NCI-H1436 (cell line): ENCODE measurements at places on chromosomes 4 and X.

- peak; percentile 76 for DNase-seq
Measured at GRCh38 chrX:103554687-103555424, 30.5 kb upstream of the TCEAL4 start.

DNA sequence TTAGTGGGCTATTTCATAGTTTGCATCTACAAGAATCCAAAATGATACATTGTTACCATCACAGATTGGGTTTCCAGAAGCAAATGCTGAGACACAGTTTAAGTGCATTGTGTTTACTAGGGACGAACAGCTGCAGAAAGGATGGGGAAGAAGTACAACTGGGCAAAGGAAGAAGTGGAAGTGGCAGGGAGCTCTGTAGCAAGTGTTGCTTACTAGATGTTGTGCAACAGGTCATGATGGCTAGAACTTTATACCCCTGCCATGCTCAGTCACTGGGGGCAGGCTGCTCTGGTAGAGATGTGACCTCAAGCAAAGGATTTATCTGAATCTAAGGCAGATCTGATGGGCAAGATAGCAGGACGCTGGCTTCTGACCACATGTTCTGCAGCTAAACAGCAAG lies 76.1 kb upstream of the EMCN start:
- DNase-seq = no peak

DNA sequence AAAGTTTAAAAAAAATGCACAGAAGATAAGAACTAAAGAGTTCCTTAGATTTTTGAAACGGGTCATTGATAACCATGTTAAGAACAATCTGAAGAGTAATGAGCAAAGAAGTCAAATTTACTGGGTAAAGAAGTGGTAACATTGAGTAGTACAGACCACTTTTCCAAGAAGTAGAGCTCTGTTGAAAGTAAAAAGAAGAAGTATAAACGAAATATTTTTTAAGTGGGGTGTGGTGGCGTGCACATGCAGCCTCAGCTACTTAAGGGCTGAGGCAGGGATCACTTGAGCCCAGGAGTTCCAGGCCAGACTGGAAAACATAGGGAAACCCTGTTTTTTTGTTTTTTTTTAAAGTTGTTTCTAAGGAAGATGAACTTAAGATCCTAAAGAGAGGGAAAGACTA lies 68.5 kb downstream of the UBA6 start:
- DNase-seq = no peak

DNA sequence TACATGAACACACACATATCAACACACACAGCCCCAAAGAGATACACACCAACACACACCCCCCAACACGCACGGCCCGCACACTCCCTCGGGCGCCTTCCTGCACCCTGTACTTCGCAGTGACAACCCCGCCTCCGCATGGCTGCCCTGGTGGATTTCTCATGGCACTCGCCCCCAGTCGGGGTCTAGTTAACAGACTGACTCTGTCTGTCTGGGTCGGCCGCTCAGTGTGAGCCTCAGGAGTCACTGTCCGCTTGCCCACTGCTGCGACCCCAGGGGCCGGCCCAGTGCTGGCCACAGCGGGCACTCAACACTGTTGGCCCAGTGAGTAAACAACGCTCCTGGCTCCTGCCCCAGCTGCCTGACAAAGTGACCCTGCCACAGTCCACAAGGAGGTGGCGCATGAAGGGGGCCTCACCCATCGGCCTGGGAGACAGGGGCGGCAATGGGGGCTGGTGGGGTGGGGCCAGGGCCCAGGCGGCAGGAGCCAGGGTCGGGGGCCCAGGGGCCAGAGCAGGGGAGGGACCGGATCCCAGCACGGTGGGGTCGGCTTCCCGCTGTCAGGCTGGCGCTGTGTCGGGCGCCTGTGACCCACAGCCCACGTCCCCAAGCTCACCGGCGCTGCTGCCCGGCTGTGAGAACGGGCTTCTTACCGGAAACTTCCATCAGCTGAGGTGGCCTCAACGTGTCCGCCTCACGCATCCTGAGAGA lies 40.2 kb upstream of the MAN2B2 start:
- no peak for DNase-seq

DNA sequence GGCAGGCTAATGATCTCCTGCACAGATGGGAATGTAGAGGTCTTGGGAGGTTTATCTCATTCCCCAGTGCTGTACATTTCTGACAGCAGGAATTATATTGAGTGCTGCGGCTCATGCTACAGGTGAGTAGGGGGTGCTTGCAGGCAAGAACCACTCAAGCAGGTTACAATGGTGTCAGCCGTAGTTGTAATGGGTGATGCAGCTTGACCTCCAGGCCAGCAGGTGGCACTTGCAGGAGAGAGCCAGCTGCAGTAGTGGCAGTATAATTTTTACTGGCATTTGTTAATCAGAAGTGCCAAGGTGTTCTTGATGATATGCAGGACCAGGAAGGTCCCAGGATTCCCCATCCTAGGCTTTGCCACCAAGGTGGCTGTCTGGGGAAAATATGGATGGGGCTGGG lies 759.6 kb upstream of the NDST4 start:
- no peak for DNase-seq

DNA sequence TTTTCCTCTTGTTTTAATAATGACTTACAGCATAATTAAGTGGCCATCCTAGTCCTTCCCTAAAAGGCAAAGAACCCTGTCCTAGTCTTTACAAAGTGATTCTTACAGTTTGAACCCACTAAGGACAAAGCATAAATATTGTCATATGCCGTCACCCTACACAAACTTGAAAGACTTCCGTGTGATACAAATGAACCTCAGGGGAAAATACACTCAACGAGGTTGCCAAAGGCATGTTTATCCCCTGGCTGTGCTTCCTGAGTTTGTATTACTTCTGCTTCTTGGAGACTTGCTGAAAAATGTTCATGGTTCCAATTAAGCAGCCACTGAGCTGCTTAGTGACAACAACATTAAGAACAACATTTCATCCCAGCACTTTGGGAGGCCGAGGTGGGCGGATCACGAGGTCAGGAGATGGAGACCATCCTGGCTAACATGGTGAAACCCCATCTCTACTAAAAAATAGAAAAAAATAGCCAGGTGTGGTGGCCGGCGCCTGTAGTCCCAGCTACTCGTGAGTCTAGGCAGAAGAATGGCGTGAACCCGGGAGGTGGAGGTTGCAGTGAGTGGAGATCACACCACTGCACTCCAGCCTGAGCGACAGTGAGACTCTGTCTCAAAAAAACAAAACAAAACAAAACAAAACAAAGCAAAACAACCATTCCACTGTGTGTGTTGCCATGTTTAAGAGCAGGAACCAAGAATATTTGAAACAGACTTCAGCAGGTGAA lies 16.2 kb downstream of the RASSF6 start:
- DNase-seq = no peak
